Activated T-helper 17 cell treated with anti-CD3 and anti-CD28 coated beads, Interleukin-2, amount 50 U/mL, for 72 hours (primary cell): ENCODE measurements at places on chromosomes 11 and 22. TPM values are rescaled to one million over a fixed set of nuclear protein-coding genes. Genes with fewer than 3 reads are reported as not detected.

GRCh38 chr11:109729761-109730160 is 307.8 kb downstream of the C11orf87 start:
- H3K27me3 ChIP-seq: no peaks in the 10 kb centered on the region
- H3K4me1 ChIP-seq: no peaks in the 10 kb centered on the region
- ATAC-seq: no peak
- H3K27ac ChIP-seq: no peak overlapping the region

ARHGAP42 gene
- total RNA-seq: not detected

- H3K4me1 ChIP-seq: peaks cover 33% of the 10 kb centered on the region
- H3K27ac ChIP-seq: peak overlapping the region; percentile 75
- ATAC-seq: peak; percentile 52
Observed at GRCh38 chr11:64967375-64967774, 4.5 kb downstream of the MAJIN start.

INCENP gene
- total RNA-seq: 142 TPM

SLC22A6 gene
- total RNA-seq: not detected

DNA sequence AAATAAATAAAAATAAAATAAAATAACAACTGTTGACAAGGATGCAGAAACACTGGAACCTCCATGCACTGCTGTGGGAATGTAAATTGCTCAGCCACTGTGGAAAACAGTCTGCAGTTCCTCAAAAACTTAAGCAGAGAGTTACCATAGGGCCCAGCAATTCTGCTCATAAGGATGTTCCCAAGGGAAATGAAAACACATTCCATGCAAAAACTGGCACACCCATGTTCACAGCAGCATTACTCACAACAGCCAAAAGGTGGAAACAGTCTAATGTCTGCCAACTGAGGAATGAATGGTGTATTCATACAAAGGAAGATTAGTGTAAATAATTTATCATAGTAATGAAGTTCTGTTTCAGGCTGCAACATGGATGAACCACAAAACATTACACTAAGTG is 3.2 kb upstream of the KRTAP5-10 start:
- H3K27me3 ChIP-seq: peaks cover 44% of the 10 kb centered on the region
- H3K27ac ChIP-seq: no peak overlapping the region
- no peak for ATAC-seq

GRCh38 chr11:8314916-8315315 is 51.2 kb upstream of the LMO1 start:
- no peak overlapping the region for H3K4me3 ChIP-seq
- no peak for ATAC-seq
- H3K36me3 ChIP-seq: no peaks in the 10 kb centered on the region
- H3K27ac ChIP-seq: no peak overlapping the region

DNA sequence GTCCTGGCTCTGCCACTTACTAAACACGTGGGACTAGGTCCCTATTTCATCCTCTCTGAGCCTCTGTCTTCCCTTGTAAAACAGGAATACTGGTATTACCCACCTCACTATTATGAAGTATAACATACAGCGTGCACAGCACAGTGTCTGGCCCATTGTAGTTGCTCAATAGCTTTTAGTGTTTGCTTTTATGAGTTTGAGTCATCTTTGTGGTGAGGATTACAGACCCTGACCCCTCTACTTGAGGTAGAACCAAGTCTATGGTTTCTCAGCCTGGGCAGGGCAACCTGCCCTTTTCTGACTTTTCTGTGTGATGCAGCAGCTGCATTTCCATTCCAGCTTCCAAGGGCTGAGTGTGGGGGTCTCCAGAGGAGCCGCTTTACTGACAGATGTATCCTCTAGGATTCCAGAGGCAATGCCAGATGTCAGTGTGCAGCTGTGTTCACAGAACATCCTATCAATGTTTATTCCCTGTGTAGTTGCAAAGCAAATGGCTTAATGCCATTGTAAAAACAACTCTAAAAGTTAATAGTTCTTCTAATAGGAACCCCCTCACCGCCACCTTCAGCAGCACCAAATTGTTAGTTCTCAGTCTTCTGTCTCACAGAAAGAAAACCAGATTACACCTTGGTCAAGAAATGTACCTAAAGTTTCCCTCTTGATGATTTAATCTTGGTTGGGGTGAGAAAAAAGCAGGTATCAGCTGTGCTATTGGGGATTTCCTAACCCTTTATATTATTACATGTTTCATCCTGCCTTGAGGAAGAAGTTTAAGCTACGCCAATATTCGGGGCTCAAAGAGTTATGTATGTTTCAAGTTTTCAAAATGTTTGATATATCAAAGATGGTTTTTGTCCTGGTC is 16.8 kb downstream of the PRR5L start:
- H3K36me3 ChIP-seq: no peaks in the 10 kb centered on the region
- no peaks in the 10 kb centered on the region for H3K4me1 ChIP-seq
- H3K4me3 ChIP-seq: no peak overlapping the region
- H3K27ac ChIP-seq: no peak overlapping the region
- peak; percentile 21 for ATAC-seq
- peaks cover 36% of the 10 kb centered on the region for H3K27me3 ChIP-seq

FADS1 gene
- 22.9 TPM for total RNA-seq

PKDREJ gene
- not detected for total RNA-seq

DNA sequence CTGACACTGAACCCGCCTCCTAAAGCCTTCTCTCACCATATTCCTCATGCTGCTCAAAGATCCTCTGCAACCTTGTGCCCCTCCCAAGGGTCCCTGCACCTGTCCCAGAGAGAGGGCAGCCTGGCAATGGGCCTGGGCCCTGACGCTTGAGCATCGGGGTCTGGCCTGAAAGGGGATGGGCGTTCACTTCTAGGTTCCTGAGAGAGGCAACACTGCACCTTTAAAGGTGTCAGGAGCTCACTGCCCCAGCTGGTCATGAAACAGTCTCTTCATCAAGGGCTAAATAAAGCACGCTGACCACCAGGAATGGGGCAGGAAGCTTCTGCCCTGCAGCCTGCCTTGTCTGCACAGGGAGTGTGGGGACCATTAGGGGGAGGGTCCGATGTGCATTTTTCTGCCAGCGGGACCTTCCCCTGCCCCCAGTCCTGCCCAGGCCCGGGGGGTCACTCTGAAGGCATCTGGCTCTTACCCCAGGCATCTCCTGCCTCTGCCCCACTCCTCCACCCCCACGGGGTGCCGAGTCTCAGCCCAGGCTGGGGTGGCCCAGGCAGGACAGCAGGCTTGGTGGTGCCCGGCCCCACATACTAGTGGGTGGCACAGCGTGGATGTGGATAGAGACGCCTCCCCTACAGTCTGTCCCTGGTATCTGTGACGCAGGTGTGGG is 3.5 kb downstream of the C11orf21 start:
- ATAC-seq: no peak
- H3K27ac ChIP-seq: peak overlapping the region; percentile 41
- H3K4me3 ChIP-seq: no peak overlapping the region
- H3K27me3 ChIP-seq: no peaks in the 10 kb centered on the region
- H3K36me3 ChIP-seq: no peaks in the 10 kb centered on the region

- ATAC-seq: no peak
- H3K27ac ChIP-seq: peak overlapping the region; percentile 9
- peaks cover 16% of the 10 kb centered on the region for H3K36me3 ChIP-seq
Observed at GRCh38 chr11:65479184-65480145, 19.4 kb upstream of the MALAT1 start.

DNA sequence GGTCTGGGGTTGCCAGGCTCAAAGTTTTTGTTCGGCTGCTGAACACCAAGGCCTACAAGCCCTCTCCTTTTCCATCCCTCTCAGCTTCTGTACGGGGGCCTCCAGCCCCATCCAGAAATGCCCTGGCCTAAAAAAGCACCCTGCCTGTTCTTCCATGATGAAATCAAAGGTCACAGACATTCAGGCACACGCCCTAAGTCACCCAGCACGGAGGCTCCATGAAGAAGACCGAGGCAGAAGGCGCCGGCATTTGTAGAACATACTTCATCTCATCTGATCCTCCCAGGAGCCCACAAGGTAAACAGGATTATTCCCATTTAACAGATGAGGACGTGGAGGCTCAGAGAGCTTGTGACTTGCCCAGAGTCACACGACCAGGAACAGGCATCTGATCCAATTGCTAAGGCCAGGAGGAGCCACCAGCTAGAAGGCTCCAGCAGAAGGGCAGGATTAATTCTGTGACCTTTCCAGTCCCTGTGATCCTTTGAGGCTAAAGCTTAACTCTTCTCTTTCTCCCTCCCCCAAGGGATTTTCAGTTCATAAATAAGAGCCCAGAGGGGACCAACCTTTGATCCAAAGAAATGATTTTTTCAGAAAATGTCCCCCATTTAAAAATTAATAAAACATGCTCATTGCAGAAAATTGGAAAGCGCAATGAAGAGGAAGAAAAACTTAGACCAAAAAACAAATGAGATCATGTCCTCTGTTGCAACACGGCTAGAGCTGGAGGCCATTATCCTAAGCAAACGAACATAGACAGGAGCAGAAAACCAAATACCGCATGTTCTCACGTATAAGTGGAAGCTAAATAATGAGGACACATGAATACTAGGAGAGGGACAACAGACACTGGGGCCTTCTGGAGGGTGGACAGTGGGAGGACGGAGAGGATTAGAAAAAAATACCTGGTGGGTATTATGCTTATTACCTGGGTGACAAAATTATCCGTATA is 38.7 kb downstream of the CYTH4 start:
- H3K36me3 ChIP-seq: no peaks in the 10 kb centered on the region
- no peaks in the 10 kb centered on the region for H3K4me1 ChIP-seq
- H3K27ac ChIP-seq: no peak overlapping the region
- peaks cover 18% of the 10 kb centered on the region for H3K27me3 ChIP-seq

ADAMTS8 gene
- total RNA-seq: not detected

GTSE1 gene
- total RNA-seq: 62.1 TPM

DNA sequence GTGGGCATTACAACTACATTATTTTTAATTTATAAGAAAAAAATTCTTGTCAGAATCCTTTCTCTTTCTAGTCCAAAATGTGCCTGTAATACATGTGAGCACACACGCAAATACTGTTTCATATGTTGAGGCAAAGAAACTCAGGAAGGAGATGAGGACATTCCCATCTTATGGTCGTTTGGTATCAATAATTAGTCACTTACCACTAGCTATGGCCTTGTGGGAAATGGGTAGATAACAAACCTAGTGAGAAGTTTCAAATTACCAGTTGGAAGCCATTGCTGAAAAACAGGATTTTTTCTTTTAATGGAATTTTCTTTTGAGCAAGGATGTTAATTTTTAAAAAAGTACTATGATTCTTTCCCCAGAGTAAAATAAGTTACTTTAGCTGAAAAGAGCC is 25.7 kb downstream of the AMOTL1 start:
- H3K36me3 ChIP-seq: no peaks in the 10 kb centered on the region
- no peak for ATAC-seq
- H3K4me1 ChIP-seq: no peaks in the 10 kb centered on the region
- no peak overlapping the region for H3K4me3 ChIP-seq
- H3K27me3 ChIP-seq: peaks cover 13% of the 10 kb centered on the region

GRCh38 chr11:126525216-126525615 is 169.7 kb downstream of the ST3GAL4 start:
- H3K27ac ChIP-seq: no peak overlapping the region
- H3K4me3 ChIP-seq: no peak overlapping the region
- no peaks in the 10 kb centered on the region for H3K36me3 ChIP-seq
- no peaks in the 10 kb centered on the region for H3K4me1 ChIP-seq
- H3K27me3 ChIP-seq: peaks cover 9% of the 10 kb centered on the region
- no peak for ATAC-seq

PRG3 gene
- not detected for total RNA-seq

GRCh38 chr11:35736952-35737351 is 74.4 kb downstream of the TRIM44 start:
- no peaks in the 10 kb centered on the region for H3K27me3 ChIP-seq
- ATAC-seq: no peak
- peaks cover 4% of the 10 kb centered on the region for H3K4me1 ChIP-seq
- H3K36me3 ChIP-seq: peaks cover 55% of the 10 kb centered on the region

PANX2 gene
- total RNA-seq: 2.5 TPM

DNA sequence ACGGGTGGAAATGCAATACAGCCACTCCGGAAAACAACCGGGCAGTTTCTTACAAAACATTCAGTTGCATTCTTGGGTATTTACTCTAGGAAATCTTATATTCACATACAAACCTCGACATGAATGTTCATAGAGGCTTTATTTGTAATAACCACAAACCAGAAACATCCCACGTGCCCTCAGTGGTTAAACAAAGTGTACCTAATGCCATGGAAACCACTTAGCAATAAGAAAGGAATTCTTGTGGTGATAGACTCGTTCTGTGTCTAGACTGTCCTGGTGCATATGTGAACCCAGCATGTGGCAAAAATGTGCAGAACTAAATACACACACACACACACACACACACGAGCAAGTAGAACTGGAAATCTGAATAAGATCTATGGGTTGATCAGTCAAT is 1073.3 kb downstream of the TBC1D22A start:
- ATAC-seq: no peak
- no peak overlapping the region for H3K27ac ChIP-seq
- H3K4me3 ChIP-seq: no peak overlapping the region
- H3K27me3 ChIP-seq: peaks cover 28% of the 10 kb centered on the region

DNA sequence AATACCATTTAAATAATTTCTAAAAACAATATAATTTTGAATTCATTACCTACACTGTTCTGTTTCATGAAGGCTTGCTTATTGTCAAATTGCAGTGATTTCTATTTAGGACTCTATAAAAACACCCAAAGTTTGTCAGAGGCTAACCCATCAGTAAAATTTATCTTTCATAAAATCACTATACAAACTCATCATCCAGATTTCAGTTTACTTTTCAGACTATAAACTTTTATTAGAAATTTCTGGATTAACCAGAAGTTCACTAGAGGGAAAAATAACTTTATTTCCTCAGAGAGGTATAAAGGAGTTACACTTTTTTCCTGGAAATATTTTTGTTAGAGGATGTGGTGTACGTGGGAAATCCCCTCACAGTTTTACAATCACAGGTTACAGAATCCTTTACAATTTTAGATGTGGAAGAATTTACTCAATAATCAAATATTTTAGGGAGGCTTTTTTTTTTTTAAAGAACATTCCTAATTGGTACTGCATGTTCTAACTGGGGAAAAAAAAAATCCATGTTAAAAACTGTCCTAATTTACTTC is 176.7 kb downstream of the SWAP70 start:
- peak; percentile 27 for ATAC-seq
- peak overlapping the region; percentile 44 for H3K4me3 ChIP-seq
- H3K4me1 ChIP-seq: peaks cover 23% of the 10 kb centered on the region
- H3K27ac ChIP-seq: peak overlapping the region; percentile 74
- peaks cover 28% of the 10 kb centered on the region for H3K36me3 ChIP-seq
- no peaks in the 10 kb centered on the region for H3K27me3 ChIP-seq

DNA sequence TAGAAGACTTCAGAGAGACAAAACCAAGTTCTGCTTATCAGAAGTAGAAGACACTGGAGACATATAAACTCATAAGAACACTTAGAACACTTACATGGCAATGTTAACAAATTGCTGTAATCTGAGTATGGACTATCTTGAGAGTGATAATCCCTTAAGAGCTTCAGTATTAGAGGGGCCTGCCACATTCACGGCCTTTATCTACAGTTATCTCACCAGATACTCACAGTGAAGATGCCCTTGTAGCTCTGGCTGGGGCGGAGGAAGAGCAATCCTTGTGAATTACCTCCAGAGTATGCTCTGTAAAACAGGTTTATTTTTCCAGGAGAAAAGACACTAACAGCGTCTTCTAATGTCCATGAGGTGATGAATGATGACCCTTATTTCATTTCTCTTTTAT is 762.8 kb downstream of the FAM181B start:
- H3K36me3 ChIP-seq: no peaks in the 10 kb centered on the region
- no peaks in the 10 kb centered on the region for H3K4me1 ChIP-seq
- no peak for ATAC-seq
- no peak overlapping the region for H3K27ac ChIP-seq
- H3K4me3 ChIP-seq: no peak overlapping the region
- no peaks in the 10 kb centered on the region for H3K27me3 ChIP-seq
